Ecto neural progenitor cell (in vitro differentiated cells): ENCODE measurements at places on chromosomes 3 and 15.

- DNase-seq, result no peak
These were observed 26.8 kb upstream of the MKRN3 start for GRCh38 chr15:23538648-23539047.

DNA sequence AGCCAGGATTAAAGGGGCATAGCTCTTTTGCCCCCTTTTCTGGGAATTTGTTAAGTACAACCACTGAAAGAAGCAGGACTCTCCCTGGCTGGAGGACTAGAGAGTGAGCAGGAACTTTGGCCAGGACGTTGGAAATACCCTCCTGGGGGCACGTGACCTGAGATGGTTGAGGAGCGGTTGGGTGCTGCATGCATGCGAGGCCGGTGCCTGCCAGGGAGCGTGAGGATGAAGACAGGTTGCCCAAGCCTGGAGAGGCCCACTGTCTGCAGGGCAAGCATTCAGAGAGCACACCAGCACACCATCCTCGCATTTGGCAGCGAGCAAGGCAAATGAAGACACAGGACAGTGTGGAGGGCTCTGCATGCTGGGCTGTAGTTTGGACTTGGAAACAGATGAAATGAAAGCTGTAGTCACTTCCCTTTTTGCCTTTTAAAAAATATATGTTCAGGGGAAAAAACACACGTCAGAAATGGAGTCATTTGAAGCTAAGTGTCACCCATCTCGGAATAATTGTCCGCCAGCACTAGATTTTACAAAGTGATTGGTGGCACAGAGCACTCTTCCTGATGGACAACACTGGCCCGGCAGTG, 217.6 kb downstream of the SLCO3A1 start:
- no peak for DNase-seq

- DNase-seq, result no peak
These were observed 19.9 kb downstream of the ZNF106 start for GRCh38 chr15:42471002-42471401.

- no peak for DNase-seq
These were observed 64.4 kb downstream of the USP13 start for GRCh38 chr3:179717219-179717618.

GRCh38 chr15:88982946-88983342, 69.8 kb upstream of the MFGE8 start:
- DNase-seq, result no peak
